ENCODE measurements at places on chromosomes 2 and 18. TPM values are rescaled to one million over a fixed set of nuclear protein-coding genes. Genes with fewer than 3 reads are reported as not detected.

Gene TMEM87B
- total RNA-seq = 9.9 TPM

DNA sequence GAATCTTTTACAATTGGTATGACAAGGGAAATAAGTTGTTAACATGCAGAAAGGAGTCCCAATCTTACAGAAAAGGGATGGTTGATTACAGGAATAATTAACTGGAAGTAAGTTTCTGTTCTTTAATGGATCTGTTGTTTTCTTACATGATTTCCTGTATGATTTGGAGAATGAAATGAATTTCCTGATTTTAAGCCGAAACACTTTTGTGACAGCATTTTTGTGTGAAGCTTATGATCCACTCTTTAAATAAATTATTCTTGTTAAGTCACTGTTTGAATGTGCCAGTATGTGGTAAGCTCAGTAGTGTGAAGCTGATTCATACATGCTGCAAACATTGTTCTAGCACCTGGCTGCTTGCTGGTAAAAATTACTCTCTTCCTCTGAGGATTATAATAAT, 516.2 kb downstream of the DCDC2C start:
- H3K36me3 ChIP-seq = no peaks in the 10 kb centered on the region
- H3K27ac ChIP-seq = no peak overlapping the region
- DNase-seq = no peak

- peaks cover 9% of the 10 kb centered on the region for H3K27me3 ChIP-seq
- DNase-seq = no peak
- no peaks in the 10 kb centered on the region for H3K36me3 ChIP-seq
- H3K4me3 ChIP-seq = no peak overlapping the region
- H3K4me1 ChIP-seq = peaks cover 15% of the 10 kb centered on the region
Measured at GRCh38 chr2:96144481-96145035, 682 bp downstream of the DUSP2 start.

DNA sequence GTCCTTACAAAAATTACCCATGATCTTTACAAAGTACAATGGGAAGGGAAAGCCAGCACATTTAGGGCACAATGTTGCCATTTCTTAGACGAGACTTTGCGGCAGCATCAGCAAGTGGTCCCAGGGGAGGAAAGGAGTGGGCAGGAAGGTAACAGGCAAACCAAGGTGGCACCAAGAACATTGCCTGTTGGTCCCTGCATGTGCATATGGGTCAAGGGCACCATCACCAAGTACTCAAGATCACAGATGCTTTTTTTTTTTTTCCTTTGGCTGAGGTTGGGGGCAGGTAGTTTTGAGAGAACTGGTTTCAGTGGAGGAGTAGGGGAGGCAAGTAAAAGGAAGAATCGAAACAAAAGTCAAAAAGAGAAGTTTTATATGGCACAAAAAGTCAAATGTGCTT, 752 bp upstream of the CYTIP start:
- no peak overlapping the region for H3K27ac ChIP-seq
- H3K4me1 ChIP-seq = no peaks in the 10 kb centered on the region

GRCh38 chr2:127627740-127628571, 18.0 kb upstream of the GPR17 start:
- no peak overlapping the region for H3K4me3 ChIP-seq
- no peak for DNase-seq
- H3K27me3 ChIP-seq = peaks cover 28% of the 10 kb centered on the region
- no peak overlapping the region for H3K27ac ChIP-seq
- H3K36me3 ChIP-seq = no peaks in the 10 kb centered on the region
- no peaks in the 10 kb centered on the region for H3K4me1 ChIP-seq

DNA sequence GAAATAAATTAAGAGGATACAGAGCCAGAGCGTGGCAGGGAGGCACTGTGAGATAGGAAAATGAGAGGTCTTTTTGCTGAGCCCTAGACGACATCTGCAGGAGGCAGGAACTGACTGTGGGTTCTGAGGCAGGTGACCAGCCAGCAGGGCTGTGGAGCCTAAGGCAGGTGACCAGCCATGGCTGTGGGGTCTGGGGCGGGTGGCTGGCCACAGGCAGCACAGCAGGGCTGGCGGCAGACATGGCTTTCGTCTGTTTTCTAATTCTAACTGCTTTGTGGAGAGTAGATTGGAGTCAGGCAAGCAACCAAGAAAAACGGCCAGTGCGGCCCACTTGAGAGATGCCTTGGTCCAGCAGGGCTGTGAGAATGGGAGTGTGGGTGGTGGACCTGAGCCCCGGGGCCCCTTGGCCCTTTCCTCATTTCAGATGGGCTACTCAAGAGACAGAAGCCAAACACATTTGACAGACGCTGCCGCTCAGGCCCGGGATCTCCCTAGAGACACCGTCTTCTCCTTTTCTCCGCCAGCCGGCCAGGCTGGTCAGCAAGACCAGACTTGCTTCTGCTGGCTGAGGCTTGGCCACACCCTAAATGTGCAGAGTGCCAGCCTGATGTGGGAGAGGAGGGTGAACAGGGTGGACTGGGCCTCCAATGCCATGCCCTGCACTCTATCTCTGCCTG, 19.7 kb upstream of the GNAL start:
- H3K4me3 ChIP-seq = no peak overlapping the region
- H3K36me3 ChIP-seq = no peaks in the 10 kb centered on the region
- H3K27me3 ChIP-seq = peaks cover 70% of the 10 kb centered on the region
- no peak overlapping the region for H3K27ac ChIP-seq

Gene SERPINE2
- 5.5 TPM for total RNA-seq

Gene C18orf32
- total RNA-seq = 14.5 TPM

GRCh38 chr2:205409411-205409810, 272.9 kb upstream of the NRP2 start:
- no peaks in the 10 kb centered on the region for H3K27me3 ChIP-seq
- H3K4me3 ChIP-seq = no peak overlapping the region
- H3K27ac ChIP-seq = no peak overlapping the region
- H3K4me1 ChIP-seq = no peaks in the 10 kb centered on the region

Gene PAX3
- not detected for total RNA-seq

DNA sequence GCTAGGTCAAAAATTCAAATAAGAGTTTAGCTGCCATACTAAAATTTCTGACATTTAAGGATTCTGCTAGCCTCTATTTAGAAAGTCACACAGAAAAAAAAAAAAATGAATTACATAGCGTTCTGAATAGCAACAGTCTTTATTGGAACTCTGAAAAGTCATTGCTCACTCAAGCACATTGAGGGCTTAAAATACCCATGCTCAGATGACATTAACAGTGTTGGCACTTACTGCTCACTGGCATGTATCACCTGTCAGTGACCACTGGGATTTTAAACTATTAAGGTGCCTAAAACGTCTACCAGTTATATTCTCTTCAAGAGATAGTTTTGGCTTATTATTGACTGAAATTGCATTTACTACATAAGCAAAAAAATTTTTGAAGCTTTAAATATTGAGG, 468.0 kb upstream of the SPHKAP start:
- H3K27ac ChIP-seq = no peak overlapping the region
- no peaks in the 10 kb centered on the region for H3K36me3 ChIP-seq
- no peak for DNase-seq

GRCh38 chr2:100730290-100730868, 89.6 kb upstream of the NPAS2 start:
- no peaks in the 10 kb centered on the region for H3K27me3 ChIP-seq
- peak; percentile 82 for DNase-seq
- H3K4me3 ChIP-seq = no peak overlapping the region
- no peak overlapping the region for H3K27ac ChIP-seq
- H3K4me1 ChIP-seq = peaks cover 34% of the 10 kb centered on the region

GRCh38 chr2:152036611-152037469, 62.0 kb downstream of the CACNB4 start:
- H3K4me3 ChIP-seq = no peak overlapping the region
- no peak overlapping the region for H3K27ac ChIP-seq
- H3K36me3 ChIP-seq = no peaks in the 10 kb centered on the region
- peaks cover 30% of the 10 kb centered on the region for H3K27me3 ChIP-seq
- H3K4me1 ChIP-seq = no peaks in the 10 kb centered on the region

Gene CTAGE1
- 0.02 TPM for total RNA-seq

DNA sequence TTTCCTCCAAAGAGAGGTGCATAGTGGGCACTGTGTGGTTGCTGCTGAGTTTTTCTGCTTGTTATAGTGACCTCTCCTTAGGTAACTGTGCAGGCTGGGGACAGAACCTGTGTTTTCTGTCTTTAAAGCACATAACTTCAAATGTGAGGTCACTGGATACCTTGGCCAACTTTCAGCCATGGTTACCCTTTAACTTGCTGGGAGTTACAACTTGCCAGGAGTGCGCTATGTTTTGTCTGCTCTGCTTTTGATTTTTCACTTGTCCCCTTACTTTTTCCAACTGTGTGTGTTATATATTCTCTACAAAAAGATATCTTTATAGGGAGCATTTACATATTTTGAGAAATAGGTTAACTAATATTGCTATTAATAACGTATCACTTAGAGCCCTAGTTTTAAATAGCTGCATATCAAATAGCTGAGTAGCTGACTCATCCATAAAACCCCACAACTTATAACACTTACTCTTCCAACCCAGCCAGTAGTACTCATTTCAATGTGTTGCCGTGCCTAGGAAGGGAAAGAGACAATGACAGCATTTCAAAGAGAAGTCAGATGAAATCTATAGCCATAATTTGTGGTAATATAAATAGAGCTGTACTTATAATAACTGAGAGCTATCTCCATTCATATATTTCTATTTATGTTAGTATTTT, 51.6 kb downstream of the DPP4 start:
- peaks cover 23% of the 10 kb centered on the region for H3K4me1 ChIP-seq
- no peak overlapping the region for H3K4me3 ChIP-seq
- H3K27me3 ChIP-seq = no peaks in the 10 kb centered on the region
- H3K27ac ChIP-seq = no peak overlapping the region
- peak; percentile 15 for DNase-seq
- peaks cover 20% of the 10 kb centered on the region for H3K36me3 ChIP-seq

- H3K27ac ChIP-seq = no peak overlapping the region
- 0 out of 2 replicates have a peak, but pooled peaks cover 6% of the 10 kb centered on the region for H3K4me1 ChIP-seq
- no peak for DNase-seq
- no peak overlapping the region for H3K4me3 ChIP-seq
Measured at GRCh38 chr2:230693411-230693810, 19.2 kb upstream of the CAB39 start.

GRCh38 chr2:211745295-211746097, 793.1 kb downstream of the ERBB4 start:
- peak; percentile 71 for DNase-seq
- no peaks in the 10 kb centered on the region for H3K27me3 ChIP-seq
- H3K4me1 ChIP-seq = no peaks in the 10 kb centered on the region

GRCh38 chr18:43314941-43315340, 37.7 kb upstream of the SYT4 start:
- no peak for DNase-seq
- no peaks in the 10 kb centered on the region for H3K27me3 ChIP-seq
- H3K36me3 ChIP-seq = no peaks in the 10 kb centered on the region

DNA sequence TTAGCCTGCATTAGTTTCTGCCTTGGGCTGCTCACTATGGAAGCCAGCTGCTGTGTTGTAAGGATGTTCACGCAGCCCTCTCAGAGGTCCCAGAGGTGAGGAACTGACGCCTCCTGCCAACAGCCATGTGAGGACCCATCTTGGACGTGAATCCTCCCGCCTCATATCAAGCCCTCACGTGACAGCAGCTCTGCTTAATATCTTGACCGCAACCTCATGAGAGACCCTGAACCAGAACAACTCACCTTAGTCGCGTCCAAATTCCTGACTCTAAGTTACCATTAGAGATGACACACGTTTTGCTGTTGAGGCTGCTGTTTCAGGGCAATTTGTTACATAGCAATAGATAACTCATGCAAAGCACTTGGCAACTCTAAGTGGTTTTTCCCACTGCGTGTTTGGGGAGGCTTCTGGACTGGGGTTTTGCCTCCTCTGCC, 97.7 kb downstream of the TMEM17 start:
- H3K27me3 ChIP-seq = no peaks in the 10 kb centered on the region
- DNase-seq = no peak
- no peak overlapping the region for H3K4me3 ChIP-seq
- H3K4me1 ChIP-seq = peaks cover 68% of the 10 kb centered on the region
- H3K36me3 ChIP-seq = no peaks in the 10 kb centered on the region

Gene RGPD8
- total RNA-seq = 18.7 TPM

DNA sequence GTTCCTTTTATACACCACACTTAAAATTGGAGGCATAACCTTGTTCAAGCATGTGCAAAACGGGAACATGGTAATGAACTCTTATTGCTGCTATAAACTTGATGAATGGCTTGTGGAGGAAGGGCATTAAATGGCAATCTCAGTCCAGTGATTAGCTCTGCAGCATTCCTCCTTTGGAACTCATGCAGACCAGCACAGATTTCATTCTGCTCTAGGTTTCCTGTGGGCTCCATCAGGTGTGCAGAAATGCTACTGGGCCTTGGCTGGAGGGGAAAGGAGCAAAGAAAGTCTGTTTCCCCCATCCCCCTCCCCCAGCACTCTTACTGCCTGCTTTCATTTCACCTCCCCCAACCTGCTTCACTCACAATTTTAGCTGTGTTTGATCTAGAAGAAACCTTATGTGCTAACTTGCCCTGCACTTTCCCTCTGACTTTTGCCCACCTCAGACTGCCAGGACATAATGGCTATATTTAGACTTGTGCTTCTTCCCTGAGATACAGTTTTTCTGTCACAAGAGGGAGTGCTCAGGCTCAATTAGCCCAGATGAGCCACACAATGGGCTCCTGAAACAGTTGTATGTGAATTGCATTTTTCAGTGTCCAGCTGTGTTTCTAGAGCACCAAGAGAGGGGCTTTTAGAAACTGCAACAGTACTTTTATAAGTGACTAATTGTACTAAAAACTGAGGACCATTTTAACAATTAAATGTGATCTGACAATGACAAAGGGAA, 109.8 kb downstream of the FSHR start:
- DNase-seq = peak; percentile 6
- no peak overlapping the region for H3K27ac ChIP-seq
- H3K27me3 ChIP-seq = no peaks in the 10 kb centered on the region
- no peak overlapping the region for H3K4me3 ChIP-seq
- H3K4me1 ChIP-seq = no peaks in the 10 kb centered on the region

Gene SPRED2
- 13.0 TPM for total RNA-seq

- no peak overlapping the region for H3K4me3 ChIP-seq
- no peaks in the 10 kb centered on the region for H3K27me3 ChIP-seq
- H3K36me3 ChIP-seq = no peaks in the 10 kb centered on the region
- H3K4me1 ChIP-seq = no peaks in the 10 kb centered on the region
Measured at GRCh38 chr2:50613161-50613560, 418.8 kb downstream of the NRXN1 start.

DNA sequence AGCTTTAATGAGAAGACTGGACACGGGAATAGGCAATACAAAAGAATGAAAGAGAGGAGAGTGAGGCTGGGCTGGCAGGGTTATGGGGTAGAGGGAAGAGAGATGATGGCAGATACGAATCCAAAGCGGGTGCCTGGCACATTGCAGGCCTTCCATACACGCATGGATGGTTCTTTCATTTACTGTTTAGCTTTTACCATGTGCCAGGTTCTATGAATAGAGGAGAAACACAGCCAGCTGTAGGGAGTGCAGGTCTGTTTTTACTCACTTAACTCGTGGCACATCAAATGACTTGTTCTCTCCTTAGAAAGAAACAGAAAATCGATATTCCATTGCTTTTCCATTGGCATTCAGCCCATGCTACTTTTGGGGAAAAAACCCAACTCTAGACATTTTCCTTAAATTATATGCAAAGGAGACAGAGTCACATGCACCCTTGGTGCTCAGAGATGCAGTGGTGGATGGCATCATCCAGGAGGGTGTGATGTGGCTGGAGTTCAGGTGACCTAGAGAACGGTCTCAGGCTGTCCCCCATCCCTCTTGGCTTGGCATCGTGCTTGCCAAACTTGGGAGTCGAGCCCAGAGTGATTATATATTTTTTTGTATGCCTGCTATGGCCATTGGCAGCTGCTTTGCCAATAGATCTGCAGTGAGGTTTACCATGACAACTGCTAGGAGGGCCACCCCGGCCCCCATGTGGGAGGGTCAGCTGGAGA, 6.2 kb downstream of the LTBP1 start:
- no peaks in the 10 kb centered on the region for H3K36me3 ChIP-seq
- H3K4me3 ChIP-seq = no peak overlapping the region
- H3K27ac ChIP-seq = no peak overlapping the region
- DNase-seq = no peak
- no peaks in the 10 kb centered on the region for H3K4me1 ChIP-seq
- H3K27me3 ChIP-seq = peaks cover 28% of the 10 kb centered on the region

Measured in HepG2 (cell line).